ENCODE measurements at places on chromosomes 16 and 17. TPM values are rescaled to one million over a fixed set of nuclear protein-coding genes. Genes with fewer than 3 reads are reported as not detected.

The ALOX15B gene
- total RNA-seq, result 0.85 TPM

The COX6A2 gene
- not detected for total RNA-seq

The TMC7 gene
- not detected for total RNA-seq

The TM4SF5 gene
- total RNA-seq, result not detected
